ENCODE measurements at places on chromosomes 11 and 22. TPM values are rescaled to one million over a fixed set of nuclear protein-coding genes. Genes with fewer than 3 reads are reported as not detected.

NPTXR gene
- 8.7 TPM for total RNA-seq

TMEM191C gene
- 5.6 TPM for total RNA-seq

SERHL2 gene
- total RNA-seq, result 2.6 TPM

CCDC116 gene
- total RNA-seq, result 0.45 TPM

DERL3 gene
- total RNA-seq, result 1.3 TPM

IGLL5 gene
- not detected for total RNA-seq

TEX12 gene
- total RNA-seq, result 0.54 TPM

MMP13 gene
- total RNA-seq, result 0.18 TPM

GRCh38 chr22:43011079-43011478 lies 3.9 kb downstream of the PACSIN2 start:
- DNase-seq, result no peak

GRCh38 chr11:125072218-125072960 lies 9.3 kb downstream of the SLC37A2 start:
- no peak for DNase-seq

- no peak for DNase-seq
Measured at GRCh38 chr11:110410651-110411050, 19.1 kb upstream of the FDX1 start.

GRCh38 chr22:35611891-35612576 lies 5.1 kb downstream of the MB start:
- DNase-seq, result no peak

DNA sequence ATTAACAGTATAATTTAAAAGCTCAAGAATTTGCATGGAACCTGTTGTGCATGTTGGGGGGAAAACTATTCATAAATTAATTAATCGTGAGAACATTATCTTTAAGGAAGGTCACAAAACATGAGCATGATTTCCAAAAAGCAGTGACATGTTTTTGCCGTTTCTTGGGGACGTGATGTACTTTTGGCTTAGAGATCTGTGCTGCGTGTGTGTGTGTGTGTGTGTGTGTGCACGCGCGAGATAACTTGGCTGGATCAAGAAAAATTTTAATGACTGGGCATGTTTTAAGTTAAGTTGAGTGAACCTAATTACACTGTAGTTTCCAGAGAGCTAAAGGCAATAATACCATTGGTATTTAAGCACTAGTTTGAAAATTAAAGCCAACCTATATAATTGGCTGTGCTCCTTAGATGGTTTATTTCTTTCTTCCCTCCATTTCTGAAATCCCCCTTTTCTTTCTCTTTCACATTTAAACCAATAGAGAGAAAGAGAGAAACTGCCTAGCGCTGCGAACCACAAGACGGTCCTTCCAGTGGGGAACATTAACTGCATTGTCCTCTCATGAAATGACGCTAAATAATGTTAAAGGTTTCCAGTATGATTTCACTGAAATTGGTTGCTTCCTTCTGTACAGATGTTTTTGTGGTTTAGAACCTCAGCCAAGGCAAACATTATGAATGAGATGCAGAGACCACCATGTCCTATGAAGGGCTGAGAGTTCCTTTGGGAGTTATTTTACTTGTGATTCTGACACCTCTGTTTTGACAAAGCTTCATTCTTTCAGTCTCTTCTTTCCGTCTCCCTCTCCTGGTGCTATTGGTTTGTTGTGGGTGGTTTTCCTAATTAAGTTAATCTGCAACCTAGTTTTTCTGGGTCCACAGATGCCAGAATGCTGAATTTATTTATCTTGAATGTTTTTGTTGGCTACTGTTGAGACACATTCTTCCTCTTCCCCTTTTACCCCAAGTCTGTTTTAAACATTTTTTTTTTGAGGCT lies 51.7 kb downstream of the ZBTB16 start:
- DNase-seq, result no peak

GRCh38 chr11:86575208-86575855 lies 97.1 kb downstream of the ME3 start:
- DNase-seq, result no peak

DNA sequence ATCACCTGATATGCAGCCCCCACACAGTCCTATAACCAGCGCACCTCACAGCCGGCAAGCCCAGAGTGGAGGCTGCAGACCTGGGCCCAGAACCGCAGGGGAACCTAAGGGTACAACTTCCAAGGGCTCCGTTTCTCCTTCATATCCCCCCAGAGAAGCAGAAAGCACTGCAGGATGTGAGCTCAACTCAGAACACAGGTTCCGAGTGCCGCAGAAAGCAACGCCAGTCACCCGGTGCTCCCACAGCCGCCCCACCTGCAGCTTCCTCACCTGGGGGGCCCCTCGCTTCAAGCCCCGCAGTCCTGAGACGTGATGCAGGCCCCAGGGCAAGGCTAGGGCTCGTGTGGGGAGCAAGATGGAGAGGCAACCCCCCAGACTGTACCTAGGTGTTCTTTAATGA lies 2.5 kb downstream of the TSSK2 start:
- DNase-seq, result no peak

- DNase-seq, result peak; percentile 57
Measured at GRCh38 chr11:115912484-115912945, 408.3 kb upstream of the CADM1 start.

GRCh38 chr22:32378707-32379272 lies 21.1 kb downstream of the RFPL3 start:
- DNase-seq, result no peak

- no peak for DNase-seq
Measured at GRCh38 chr11:1308743-1309497, 512 bp downstream of the TOLLIP start.

DNA sequence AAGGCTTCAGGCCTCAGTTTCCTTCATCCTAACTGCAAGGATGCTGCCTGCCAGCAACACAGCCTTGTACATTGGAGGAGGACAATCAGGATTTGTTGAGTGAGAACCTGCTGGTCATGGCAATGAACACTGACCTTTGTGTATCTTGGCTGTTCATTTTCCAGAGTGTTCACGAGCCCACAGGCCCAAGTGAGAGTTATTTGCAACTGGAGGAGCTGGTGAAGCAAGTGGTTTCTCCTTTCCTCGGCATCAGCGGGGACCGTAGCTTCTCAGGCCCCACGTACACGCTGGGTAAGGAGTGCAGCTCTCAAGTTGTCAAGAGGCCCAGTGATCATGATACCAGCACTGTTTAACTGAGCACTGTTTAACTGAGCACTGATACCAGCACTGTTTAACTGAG lies 59.0 kb downstream of the TRAF6 start:
- no peak for DNase-seq

GRCh38 chr22:50498322-50498890 lies 9.1 kb downstream of the LMF2 start:
- peak; percentile 73 for DNase-seq

- no peak for DNase-seq
Measured at GRCh38 chr11:47236482-47236881, 12.1 kb downstream of the ACP2 start.

GRCh38 chr22:45290410-45290936 lies 5.7 kb downstream of the UPK3A start:
- DNase-seq, result no peak

- no peak for DNase-seq
Measured at GRCh38 chr11:74870485-74870884, 78.4 kb downstream of the XRRA1 start.

DNA sequence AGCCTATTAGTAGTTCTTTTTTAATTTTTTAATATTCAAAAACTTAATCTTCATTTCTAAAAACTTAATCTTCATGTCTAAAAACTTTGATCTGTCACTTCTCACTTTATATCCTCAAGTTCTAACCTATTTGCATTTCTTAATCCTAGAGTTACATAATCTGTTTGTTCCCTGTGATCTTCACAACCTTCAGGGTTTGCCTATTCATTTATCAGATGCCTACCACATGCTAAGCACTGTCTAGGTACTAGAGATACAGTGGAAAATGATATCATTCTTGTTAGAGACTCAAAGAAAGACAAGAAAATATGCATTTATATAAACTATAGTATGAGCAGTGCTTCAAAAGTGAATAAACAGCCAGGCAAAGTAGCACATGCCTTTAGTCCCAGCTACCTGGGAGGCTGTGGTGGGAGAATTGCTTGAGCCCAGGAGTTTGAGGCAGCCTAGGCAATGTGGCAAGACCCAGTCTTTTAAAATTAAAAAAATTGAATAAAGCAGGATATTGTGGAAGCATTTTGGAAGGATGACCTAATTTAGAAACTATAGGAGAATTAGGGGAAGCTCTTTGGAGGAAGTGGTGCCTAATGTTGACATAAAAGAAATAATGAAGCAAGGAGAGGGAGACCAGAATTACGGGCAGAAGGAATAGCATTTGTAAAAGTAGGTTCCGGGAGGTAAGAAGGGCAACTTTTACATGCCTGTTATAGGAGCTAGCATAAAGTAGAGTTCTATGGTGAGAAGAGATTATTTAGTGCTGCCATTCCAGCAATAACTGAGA lies 54.4 kb upstream of the GRK2 start:
- DNase-seq, result no peak

- DNase-seq, result no peak
Measured at GRCh38 chr11:110217223-110217877, 79.1 kb downstream of the RDX start.

DNA sequence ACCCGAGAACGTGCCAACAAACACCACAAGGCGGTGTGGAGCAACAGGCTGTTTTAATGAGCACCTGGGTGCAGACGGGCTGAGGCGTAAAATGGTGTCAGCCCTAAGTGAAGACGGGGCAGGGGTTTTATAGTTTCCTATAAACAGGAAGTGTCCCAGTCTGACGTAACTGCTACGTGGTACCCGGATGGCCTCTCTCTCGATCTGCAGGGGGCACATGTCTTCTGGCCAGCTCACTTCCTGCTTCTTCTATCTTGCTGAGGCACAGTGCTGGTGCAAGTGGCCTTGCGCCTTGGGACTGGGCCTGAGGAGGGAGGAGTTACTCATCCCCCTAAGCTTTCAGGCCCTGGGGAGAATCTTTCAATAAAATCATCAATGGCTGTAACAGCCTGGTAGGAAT lies 20.9 kb downstream of the OOSP3 start:
- DNase-seq, result no peak

GRCh38 chr22:48941903-48942575 lies 885.6 kb downstream of the BRD1 start:
- no peak for DNase-seq

- DNase-seq, result no peak
Measured at GRCh38 chr11:126058105-126058874, 4.4 kb downstream of the CDON start.

Measured in cerebellum (tissue), 4 donors.